ENCODE measurements at places on chromosomes 4 and X.

GRCh38 chr4:104907074-104907649, 239.5 kb upstream of the TET2 start:
- DNase-seq = no peak

GRCh38 chr4:23945451-23946017, 55.7 kb upstream of the PPARGC1A start:
- DNase-seq = no peak

DNA sequence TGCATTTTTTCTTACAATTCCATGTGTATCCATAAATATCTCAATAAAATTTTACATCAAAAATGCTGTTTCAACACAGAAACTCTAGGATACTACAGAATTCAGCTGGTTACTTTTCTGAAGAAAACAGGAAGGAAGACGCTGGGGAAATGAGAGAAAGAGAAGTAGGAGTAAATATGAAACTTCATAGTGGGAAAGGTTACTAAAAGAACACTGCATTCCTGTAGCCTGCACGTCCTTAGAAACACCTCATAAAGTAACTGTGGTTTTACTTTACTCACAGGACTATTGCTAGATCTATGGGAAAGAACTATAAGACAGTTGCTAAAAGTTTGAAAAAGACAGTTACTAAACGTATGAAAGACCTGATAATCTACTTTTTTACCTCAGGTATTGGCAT, 23.1 kb downstream of the ATP11C start:
- DNase-seq = no peak

DNA sequence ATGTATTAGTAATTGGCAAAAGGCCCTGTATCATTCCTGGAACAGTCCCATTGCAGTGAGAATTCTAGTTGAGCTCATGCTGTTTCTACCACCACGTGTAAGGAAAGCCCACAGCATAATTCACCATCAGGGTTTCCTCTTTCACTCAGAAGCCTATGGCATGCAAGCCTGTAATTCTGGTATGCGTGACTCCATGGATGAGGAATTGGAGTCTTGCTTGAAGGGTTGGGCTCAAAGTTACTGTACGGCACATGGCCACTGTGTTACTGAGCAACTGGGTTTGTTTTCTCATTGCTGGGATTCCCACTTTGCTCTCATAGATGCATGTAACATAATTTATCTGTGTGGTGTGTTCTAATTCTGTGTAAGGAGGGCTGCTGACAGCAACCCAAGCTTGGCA, 132.3 kb upstream of the NR3C2 start:
- DNase-seq = no peak

DNA sequence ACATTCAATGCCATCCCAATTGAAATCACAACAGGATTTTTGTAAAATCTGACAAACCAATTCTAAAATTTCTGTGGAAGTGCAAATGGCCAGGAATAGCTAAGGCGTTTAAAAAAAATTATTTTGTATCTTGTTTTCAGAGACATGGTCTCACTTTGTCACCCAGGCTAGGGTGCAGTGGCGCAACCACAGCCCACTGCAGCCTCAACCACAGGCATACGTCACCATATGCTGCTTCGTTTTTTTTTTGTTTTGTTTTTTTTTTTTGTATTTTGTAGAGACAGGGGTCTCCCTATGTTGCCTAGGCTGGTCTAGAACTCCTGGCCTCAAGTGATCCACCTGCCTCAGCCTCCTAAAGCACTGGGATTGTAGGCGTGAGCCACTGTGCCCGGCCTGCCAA, 24.5 kb downstream of the ZNF41 start:
- no peak for DNase-seq
